ENCODE measurements at places on chromosomes 6 and 20.

GRCh38 chr20:2816583-2817340 is 598 bp downstream of the TMEM239 start:
- DNase-seq, result peak; percentile 56

DNA sequence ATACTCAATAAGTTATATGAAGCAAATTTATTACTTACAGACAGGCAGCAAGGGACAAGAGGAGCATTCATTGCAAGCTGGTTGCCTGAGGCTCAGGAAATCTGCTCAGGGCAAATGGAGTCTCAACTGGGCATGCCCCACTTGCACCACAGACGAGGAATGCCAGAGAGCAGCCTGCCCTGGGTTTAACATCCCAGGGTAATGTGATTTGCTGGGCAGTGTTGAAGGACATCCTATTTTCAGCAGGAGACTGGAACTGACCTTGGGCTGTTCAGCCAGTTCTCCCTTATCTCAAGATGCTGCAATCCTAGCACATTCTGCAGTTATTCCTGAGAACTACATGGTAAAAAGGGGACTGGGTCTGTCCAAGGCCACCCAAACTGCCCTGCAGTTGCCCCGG is 3.8 kb upstream of the ENTPD6 start:
- DNase-seq, result no peak

DNA sequence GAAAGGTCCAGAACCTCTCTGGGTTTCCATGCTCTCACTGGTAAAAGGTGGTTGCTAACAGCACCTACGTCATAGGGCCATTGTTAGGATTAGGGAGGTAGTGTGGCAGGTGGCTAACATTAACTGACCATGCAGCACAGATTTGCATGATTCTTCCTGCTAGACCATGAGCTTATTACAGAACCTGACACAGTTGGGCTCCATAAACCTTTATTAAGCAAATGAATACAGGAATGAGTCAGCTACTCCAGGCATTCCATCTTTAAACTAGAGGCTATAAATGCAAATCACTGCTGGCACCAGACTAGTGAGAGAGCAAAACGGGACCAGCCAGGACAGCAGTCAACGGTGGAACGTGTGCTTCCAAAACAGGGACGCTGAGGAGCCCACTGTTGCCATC is 440.1 kb downstream of the PTPRT start:
- no peak for DNase-seq

GRCh38 chr6:85172705-85173104 is 277.2 kb upstream of the NT5E start:
- DNase-seq, result no peak

All from WTC11 (cell line).